ENCODE measurements at places on chromosomes 1 and 21.

- DNase-seq = no peak
Measured at GRCh38 chr1:40391688-40392145, 18.2 kb downstream of the SMAP2 start.

DNA sequence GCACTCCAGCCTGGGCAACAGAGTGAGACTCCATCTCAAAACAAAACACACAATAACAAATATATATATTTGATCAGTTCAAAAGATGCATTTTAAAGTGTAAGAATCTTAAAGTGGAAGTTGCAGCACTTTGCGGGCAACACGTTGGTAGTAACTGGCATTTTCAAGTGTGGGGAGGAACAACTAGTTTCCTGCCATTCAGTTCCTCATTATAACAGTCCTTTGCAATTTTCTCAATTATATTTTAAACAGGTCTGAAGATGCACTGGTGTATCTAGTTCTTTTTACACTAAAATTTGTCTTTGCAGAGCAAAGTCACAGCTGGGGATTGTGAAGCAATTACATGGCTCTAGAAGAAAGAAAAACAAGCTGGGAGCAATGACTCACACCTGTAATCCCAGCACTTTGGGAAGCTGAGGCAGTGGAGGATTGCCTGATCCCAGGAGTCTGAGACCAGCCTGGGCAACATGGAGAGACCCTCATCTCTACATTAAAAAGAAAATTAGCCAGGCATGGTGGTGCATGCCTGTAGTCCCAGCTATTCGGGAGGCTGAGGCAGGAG, 25.3 kb downstream of the RRAGC start:
- DNase-seq = no peak

GRCh38 chr1:212618466-212619210, 10.1 kb downstream of the ATF3 start:
- peak; percentile 69 for DNase-seq

- DNase-seq = peak; percentile 11
Measured at GRCh38 chr1:70666381-70667140, 255.5 kb downstream of the CTH start.

DNA sequence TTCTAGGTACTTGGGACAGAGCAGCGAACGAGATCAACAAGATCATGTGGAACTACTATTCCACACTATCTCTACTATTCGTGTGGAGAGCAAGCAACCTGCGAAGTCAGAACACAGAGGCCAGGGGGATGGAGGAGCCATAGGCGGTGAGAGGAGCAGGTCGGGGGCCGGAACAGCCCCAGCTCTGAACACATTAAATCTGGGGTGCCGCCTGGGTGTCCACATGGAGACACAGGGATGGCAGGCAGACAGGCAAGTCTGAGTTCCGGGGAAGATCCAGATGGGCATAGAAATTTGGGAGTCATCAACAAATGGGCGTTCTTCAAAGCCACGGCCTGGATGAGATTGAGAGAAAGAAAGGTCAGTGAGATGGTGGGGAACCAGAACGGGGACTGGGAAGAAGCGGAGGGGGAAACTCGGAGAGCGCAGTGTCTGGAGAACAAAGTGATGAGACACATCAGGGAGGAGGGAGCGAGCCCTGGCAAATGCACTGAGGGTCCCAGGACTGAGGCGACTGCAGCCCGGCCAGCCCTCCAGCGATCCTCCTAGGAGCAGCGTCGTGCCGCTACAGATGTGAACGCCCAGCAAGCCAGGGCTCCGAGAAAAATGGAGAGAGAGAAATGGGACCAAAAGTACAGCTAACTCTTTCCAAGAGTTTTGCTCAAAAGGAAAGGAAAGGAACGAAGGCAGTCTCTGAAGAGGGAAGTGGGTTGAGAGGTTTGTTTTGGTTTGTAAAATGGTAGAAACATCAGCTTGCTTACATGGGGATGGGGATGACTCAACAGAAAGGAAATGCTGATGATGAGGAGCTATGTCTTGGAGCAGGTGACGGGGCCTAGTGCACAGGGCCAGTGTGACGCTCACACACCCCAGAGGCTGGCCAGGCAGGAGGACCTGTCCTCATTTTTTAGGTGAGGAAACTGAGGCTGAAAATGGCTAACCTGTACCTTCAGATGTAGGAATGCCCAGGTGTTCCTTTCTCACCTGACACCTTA, 84.5 kb downstream of the GLIS1 start:
- DNase-seq = peak; percentile 73

DNA sequence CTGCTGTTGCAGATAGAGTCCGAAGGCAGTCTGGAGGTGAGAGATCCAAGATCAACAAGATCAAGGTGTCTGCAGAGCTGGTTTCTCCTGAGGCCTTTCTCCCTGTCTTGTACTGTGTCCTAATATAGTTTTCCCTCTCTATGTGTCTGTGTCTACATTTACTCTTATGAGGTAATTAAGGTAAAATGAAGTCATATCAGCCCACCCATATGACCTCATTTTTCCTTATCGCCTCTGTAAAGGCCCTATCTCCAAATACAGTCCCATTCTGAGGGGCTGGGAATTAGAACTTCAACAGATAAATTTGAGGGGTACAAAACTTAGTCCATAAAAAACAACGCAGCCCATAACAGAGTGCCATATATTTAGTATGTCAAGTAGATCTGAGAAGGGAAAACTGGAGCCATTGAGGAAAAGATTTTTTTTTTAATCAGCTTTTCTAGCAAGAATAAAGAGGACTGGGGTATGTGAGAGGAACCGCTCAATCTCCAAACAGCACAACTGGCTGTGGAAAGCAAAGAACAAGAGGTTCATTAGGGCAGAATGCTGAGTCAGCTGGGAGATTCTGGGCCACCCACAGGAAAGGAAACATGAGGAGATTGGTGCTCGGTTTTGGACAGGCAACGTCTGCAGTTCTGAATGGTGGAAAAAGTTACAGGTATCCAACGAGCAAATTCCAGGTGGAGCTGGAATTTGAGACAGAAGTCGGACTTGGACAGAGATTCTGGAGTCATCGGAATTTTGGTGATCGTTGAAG, 65.7 kb downstream of the MAP3K21 start:
- DNase-seq = no peak

DNA sequence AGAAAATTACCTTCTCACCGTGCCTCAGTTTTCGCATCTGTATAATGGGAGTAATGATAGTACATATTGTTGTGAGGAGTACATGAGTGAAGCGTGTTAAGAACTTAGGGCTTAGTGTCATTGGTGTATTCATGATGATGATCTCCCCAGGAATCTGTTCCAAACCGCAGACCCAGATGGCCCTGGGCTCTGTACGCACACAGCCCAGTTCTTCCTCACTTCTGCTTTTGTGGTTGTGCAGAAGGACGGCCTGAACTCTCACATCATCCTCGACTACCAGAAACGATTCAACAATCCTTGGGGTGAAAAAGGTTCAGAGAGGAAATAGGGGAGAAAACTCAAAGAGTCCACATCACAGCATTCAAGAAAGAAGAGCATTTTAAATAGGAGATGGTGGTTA, 323.0 kb downstream of the CAMTA1 start:
- DNase-seq = no peak

GRCh38 chr1:36268981-36269380, 37.2 kb upstream of the SH3D21 start:
- DNase-seq = no peak

GRCh38 chr1:241240069-241240468, 116.9 kb downstream of the RGS7 start:
- DNase-seq = no peak

- DNase-seq = no peak
Measured at GRCh38 chr1:19055701-19056100, 99.2 kb upstream of the IFFO2 start.

GRCh38 chr1:92989253-92989652, 28.0 kb upstream of the DIPK1A start:
- no peak for DNase-seq

DNA sequence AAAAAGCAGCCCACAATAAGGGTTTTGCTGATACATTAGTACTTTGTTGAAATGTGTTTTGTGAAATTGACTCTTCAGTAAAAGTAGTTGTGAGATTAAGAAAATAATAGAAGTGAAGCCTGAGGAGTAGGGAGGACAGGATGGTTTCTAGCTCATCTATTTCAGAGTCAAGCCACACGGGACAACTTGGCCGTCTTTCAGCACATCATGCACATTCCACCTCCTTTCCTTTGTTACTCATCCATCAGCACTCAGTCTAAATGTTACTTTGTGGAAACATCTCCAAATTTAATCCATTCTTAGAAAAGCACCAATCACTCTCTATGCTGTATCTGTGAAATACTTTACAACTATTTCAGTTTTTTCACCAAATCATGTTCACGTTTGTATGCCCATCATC, 223.3 kb downstream of the FGGY start:
- peak; percentile 77 for DNase-seq

- DNase-seq = peak; percentile 82
Measured at GRCh38 chr1:224082146-224082545, 31.8 kb upstream of the FBXO28 start.

DNA sequence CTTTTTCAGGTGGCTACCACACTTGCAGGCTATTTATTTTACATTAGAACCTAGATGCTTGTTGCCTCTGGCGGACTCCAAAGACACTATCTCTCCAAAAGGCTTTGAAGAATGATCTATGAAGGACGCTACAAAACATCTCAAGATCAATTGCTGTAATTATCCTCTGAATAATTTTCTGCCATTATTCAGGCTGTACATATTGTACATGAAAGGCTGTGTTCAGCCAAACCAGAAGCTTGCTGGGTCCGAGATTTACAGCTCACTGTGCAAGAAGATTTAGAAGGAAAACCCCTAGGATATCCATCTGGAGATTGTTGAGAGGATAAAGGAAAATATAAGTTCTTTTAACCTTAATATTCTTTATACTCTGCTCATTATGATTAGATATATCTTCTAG, 523.6 kb upstream of the PLXNA2 start:
- no peak for DNase-seq

DNA sequence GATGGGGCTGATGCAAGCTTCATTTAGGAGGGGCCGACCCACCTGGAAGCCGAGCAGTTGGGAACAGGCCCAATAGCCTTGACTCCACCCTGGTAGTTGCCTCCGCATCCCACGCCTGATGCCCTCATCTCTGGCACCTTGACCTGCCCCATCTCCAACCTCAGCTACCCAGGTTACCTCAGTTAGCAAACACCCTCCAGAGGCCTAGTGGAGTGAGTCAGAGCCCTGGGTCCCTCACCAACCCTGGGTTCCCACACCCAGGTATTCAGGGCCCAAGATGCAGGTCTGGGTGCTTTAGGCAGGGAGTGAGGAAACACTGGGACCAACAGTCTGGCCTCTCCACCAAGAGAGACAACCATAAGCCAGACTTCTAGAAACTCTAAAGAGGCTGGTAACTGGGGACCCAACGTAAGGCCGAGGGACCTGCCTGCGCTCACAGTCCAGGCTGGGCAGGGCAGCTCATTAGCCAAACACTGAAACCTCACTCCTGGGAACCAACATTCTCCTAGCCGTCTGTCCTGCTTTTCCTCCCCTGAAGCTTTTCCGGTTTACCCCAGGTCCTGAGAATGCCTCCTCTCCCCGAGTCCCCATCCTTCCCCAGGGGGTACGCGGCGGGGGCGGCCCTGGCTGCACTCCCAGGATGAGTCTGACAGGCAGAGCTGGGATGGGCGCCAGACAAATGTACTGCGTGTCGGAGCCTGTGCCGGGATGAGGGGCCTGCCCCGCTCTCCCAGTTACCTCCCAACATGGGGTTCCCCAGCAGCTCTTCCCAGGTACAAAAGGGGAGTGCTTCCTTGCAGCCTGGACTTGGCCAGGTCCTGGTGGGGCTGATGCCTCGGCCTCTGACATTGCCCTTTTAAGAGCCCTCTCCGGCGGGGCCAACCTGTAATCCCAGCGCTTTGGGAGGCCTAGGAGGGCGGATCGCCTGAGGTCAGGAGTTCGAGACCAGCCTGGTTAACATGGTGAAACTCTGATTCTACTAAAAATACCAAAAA, 8.9 kb upstream of the CELSR2 start:
- DNase-seq = peak; percentile 84

DNA sequence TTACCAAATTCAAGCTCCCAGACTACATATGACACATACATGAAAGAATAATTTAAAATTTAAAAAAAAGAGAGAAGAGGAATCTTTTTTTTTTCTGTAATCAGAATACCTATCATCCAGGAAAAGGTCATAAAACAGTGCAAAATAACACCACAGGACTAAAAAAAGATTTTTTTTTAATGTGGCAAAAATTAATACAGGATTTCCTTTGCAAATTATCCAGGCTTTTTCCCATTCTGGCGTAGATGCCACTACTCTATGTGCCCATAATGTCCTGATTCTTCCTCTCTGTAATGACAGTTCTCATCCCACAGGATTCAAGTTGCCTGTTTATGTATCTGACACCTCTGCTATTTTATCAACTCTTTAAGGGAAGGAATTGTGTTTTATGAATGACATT, 429.6 kb downstream of the SMYD3 start:
- DNase-seq = no peak

GRCh38 chr1:26811057-26811456, 15.4 kb upstream of the ZDHHC18 start:
- DNase-seq = peak; percentile 51

DNA sequence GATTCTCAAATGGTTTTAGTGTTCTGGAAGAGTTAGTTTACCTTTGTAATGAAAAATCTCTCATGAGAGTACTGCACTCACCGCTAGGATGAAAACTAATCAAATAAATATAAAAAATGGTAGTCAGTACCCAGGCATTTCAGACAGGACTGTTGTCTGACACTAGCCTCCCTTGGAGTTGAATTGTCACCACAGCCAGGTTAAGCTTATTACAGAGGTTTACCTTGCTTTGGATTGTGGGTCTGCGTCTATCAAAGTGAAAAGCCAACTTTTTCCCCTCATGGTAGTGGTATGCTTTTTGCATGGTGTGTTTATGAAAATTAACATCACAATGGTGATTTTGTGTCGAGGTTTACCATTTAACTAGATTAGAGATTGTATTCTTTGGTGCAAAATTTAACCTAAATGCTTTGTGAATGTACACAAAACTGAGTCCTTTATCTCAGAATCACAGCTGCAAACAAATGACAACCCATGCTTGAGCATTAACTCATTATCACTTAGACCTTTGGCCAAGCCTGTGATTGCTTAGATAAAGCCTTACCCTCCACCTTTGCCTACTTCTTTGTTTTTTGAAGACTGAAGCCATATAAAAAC, 20.1 kb downstream of the RAP1A start:
- DNase-seq = no peak

DNA sequence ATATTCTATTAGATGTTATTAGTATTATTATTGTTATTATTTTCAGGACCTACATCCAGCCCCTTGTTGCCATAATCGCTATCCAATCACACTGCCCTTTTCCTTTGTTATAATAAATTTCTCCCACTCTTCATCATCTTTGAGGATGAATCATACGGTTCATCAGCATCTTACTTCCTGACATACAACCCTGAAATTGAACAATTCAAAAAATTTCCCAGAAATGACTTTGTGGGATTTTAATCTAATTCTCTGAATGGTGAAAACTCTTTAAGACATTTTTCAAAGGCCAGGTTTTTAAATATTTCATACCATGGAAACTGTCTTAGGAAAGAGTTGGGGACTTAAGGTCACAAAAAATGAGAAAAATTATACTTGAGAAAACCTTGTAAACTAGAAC, 353.5 kb downstream of the ST6GALNAC3 start:
- peak; percentile 62 for DNase-seq

- DNase-seq = peak; percentile 83
Measured at GRCh38 chr1:212721388-212722247, 22.0 kb upstream of the BATF3 start.

Data from fibroblast of skin of right biceps (primary cell).